Adipocyte (in vitro differentiated cells): ENCODE measurements at places on chromosomes 3 and 15.

GRCh38 chr15:68389041-68389930, 42.7 kb downstream of the ITGA11 start:
- no peak for DNase-seq

- DNase-seq, result no peak
These were observed 752.6 kb upstream of the NR2F2 start for GRCh38 chr15:95577927-95578326.

DNA sequence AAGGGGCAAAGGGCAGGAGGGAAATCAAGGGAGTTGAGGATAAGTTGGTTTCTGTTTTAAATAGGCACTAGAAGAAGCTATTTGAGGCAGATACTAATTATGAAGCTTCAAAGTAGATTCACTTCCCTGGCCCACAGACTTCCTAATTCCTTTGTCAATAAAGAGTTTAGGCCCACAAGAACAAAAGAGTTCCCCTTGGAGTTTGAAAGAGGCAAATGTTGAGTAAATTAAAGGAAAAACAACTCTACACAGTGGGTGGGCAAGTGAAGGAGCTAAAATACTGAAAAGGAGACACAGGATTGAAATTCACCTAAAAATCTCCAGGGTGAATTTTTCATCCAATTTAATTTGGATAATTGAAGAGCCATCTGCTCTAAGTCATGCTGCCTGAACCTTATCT, 411.7 kb upstream of the RORA start:
- no peak for DNase-seq

DNA sequence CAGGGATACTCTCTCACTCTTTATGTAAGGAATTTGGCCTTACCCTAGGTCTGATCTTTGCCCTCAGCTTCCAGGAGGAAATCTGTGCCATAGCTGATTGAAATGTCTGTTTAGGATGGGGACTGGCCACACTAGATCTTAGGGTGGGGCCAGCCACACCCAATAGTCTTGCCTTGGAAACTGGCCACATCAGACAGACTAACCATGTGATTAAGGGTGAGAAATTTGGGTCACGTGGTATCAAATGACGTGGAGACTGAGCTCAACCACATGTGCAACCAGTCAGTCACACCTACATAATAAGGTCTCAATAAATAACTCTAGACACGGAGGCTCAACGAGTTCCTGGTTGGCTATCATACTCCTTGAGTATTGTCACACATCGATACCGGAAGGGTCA, 113.5 kb downstream of the CNTN3 start:
- DNase-seq, result no peak

GRCh38 chr3:128466840-128467541, at the start of gene DNAJB8:
Gene DNAJB8, minus strand, starts transcription at chr3:128466890. Its CDS starts 3,645 bp downstream, at chr3:128463245.
- no peak for DNase-seq

DNA sequence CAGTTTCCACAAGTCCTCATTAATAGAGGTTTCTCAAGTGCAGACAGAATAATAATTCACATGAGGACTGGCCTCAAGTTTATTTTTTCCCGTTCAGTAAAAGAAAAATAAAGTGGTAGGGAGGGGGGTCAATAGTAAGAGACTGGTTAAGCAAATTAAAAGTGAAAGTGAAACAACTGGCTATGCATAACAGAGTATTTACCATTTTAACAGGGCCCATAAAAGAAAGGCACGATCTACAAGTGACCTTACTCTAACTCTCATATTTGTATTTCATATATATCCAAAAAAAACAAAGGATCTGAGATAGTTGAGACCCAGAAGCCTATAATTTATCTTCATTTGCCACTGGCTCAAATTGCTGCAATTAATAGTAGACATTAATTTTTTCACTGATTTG, 686.3 kb downstream of the NTRK3 start:
- no peak for DNase-seq

DNA sequence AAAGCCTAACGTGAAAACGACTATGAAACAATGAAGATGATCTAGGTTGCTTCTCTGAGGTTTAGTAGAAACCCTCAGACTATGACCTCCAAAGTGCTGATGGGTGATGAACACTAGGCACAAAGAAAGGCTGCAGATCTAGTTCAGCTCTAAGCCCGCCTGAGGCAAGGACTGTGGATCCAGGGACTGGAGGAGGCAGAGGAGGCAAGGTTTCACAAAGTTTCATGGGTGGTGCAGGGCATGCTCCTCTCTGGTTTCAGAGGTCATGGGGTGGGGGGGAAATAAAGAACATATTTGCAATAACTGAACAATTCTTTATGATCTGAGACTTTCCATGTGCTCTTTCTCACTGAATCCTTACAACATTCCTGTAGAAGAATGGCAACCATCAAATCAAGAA, 679.2 kb downstream of the NTRK3 start:
- no peak for DNase-seq
